ENCODE measurements at places on chromosomes 4 and X.
A peak's percentile ranks its signal among the peaks of the same experiment; 100 is the strongest.

DNA sequence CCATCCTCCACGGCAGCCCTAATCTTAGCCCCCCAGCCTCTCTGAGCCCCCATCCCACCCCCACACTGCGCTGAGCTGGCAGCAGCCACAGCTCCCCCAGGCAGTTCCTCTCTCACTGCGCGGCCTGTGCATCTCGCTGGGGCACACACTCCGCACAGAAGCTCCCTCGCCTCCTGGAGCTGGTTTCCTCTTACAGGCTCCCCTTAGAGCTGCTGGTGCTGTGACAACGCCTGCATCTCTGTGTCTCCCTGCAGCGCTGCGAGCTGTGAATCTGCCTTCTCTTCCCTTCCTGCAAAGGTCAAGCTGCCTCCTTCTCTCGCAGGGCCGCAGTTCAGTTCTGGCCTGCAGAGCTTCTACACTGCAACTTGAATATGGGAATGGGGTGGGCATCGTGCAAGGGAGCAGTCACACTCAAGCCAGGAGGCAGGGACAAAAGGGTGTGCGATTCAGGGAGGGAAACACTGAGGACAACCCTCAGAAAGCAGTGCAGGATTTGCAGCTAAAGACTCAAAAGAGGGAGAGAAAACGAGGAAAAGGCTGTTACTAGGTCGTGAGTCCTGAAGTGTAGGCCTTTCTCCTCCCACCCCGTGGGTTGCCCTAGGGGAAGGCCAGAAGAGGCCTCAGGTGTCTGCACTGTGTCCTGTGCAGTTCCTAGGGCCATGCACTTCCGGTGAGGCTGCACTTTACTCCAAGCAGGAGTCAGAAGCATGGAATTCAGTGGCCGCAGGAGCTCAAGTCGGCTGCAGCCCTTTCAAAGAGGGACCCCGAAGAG is 87.0 kb downstream of the BCOR start:
- peak; percentile 29 for DNase-seq

DNA sequence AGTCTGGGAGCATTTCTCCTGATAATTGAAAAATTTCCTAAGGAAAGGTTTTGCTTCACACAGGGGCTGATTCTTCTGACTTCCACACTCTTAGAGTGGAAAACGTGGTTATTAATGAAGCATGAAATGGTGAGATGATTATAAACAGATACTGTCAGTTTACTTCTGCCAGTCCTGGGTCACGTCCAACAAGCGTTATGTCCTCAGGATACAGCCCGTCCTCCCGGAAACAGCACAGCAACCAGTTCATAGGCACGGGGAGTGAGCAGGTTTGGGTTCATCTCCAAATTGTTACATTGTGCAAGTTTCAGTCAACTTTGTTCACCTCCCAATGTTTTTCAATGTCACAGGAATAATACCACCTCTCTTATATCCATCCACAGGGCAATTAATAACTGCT is 98.8 kb downstream of the NPNT start:
- no peak for DNase-seq

- no peak for DNase-seq
These were observed 46.2 kb upstream of the TRPC3 start for GRCh38 chr4:121998024-121998423.

DNA sequence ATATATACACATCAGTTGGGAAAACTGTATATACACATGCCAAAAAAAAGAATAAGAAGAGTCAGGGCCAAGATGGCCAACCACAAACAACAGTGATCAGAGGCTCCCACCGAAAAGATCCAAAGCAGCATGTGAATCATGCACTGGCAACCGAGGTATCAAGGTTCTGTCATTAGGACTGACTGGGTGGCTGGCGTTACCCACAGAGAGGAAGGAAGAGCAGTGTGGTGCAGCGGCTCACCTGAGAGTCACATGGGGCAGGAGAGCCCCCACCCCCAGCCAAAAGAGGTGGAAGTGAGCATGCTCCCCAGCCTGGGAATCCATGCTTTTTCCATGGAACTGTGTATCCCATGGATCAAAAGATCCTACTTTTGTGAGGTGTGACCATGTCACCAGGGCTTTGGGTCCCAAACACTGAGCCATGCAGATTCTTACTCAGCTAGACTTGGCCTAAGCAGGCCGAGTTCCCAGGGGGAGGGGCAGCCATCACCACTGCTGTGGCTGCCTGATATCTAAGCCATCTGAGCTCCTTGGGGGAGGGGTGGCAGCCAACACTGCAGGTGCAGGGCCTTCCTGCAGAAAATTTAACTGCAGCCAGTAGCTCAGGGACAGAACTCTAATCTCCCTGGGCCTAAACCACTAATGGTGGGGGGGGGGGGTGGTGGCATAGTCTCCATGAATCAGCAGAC is 52.8 kb downstream of the P2RY10 start:
- DNase-seq = no peak

DNA sequence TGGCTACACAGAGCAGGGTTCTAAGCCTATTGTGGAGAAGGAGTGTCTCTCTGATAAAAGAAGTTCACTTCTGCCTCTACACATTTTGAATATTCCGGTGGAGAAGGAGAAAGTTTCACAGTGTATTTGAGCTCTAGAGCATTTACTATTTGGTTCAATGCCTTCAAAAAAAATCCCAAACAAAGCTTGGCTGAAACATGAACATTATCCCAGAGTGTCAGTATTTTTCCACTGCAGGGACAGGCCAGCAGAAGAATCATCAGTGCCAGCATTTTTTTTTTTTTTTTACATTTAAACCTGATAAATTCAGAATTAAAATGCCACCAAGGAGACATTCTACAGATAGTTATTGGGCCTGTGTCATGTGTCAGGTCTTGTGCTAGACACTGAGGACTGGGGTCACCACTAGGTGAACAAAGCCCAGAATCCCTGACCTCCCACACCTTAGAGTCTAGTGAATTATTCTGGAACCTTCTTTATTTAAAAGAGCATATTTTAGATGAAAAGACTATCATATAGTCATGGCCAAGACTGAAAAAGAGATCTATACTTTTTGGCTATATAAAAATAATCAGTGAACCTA is 48.0 kb upstream of the NAP1L5 start:
- DNase-seq = no peak

DNA sequence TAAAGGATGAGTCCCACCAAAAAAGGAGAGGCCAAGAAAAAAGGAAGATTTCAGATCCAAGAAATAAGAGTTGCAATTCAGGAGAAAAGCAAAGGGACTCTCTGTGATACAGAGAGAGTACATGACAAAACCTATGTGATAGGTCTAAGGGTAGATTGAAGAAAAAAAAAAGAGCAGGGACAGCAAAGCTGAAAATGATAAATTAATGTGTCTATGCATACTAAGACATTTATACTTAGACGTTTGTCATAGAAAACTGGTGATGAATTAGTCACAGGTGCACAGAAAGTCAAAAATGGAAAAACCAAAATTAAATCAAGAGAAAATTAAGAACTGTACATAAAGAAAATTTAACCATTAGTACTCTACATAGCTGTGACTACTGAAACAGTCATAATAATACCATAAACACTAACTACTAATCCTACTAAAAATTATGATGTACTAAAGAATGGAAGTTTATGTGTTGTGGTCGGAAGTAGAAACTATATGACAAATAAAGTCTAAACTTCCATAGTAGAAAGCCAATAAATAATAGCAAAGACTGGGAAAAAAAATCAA is 9.9 kb downstream of the CENPC start:
- DNase-seq = no peak

DNA sequence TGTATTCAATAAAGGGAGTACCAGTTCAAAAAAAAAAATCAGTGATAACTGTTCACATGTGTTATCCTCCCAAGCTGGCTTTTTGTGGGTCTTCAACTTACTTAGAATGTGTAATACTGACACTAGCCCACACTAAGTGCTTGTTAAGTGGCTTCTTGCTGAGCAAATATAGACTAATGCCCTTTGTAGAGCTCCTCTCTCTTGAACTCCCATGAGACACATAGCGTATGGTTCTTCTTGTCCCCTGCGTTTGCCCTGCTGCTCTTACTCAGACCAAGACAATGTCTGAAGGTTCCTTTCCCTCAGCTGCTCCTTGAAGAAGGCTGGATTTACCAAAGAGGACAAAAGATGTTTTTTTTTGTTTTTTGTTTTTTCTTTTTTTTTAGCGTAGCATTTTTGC is 110.9 kb downstream of the FRAS1 start:
- DNase-seq = no peak

GRCh38 chrX:44247468-44247867 is 96.0 kb downstream of the EFHC2 start:
- DNase-seq = no peak

- DNase-seq = no peak
These were observed 13.2 kb upstream of the XIAP start for GRCh38 chrX:123846577-123847038.

GRCh38 chr4:24024605-24025004 is 134.8 kb upstream of the PPARGC1A start:
- DNase-seq = no peak

GRCh38 chr4:1711571-1712215 is 426 bp downstream of the SLBP start:
- peak; percentile 44 for DNase-seq

DNA sequence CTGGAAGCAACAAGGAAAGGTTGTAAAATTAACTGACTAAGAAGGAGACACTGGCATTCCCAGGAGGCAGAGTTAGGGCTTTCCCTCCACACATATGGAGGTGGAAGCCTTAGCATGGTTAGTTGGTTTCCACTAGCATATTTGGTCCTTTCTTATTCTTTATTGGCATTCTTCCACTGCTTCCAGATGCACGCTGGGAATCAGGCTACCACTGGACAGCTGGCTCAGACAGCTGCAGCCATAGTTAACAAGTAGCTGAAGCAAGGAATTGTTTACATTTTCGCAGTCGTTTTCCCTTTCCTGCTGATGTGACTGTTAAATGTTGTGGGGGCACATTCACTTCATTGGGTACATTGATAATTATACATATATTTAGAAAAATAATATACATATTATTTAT is 169.2 kb downstream of the GRIA2 start:
- no peak for DNase-seq

DNA sequence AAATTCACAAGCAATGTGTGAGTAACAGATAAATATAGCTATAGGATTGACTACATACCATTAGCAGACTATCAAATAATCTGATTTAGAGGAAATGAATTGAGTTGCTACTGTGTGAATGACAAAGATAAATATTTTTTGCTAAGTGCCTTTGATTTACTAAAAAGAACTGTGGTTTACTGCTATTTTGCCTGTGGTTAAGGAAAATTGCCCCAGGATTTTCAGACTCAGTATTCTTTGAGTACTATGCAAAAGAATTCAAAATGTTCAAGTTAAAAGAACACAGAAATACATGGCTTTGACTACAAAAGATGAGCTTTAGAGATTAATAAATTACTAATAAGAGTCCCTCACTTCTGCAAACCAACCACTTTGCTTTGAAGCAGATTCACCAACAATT is 853.8 kb downstream of the ADGRL3 start:
- DNase-seq = no peak

DNA sequence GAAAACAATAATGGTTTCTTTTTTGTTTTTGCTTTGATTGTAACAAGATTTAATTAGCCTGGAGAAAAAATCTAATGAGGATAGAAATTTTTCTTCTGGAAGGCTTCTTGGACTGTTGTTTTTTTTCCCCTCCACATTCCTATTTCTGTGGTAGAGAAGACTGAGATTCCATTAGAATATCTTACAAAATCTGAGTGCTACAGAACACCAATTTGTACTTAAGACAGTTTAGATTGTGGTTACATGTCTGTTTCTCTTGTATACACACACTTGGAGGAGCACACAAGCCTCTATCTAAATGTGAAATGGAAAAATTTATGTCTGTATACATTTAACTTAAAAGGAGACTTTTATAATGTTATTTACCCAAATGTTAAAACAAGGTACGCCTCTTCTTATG is 176.9 kb upstream of the ARSJ start:
- DNase-seq = no peak

- no peak for DNase-seq
These were observed 85.5 kb downstream of the TACR3 start for GRCh38 chr4:103634236-103634635.

DNA sequence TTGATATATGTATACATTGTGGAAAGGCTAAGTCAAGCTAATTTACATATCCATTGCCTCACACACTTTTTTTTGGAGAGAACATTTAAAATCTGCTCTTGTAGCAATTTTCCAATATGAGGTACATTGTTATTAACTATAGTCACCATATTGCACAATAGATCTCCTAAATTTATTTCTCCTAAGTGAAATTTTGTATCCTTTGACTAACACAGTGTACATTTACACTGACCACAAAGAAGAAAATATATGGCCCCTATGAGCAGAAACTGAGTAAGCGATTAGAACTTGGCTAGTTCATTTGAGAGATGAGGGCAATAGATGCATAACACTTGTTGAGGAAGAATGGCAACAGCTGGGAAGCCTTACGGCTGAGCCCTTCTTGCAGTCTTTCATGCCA is 20.3 kb upstream of the GUCY1B1 start:
- no peak for DNase-seq

DNA sequence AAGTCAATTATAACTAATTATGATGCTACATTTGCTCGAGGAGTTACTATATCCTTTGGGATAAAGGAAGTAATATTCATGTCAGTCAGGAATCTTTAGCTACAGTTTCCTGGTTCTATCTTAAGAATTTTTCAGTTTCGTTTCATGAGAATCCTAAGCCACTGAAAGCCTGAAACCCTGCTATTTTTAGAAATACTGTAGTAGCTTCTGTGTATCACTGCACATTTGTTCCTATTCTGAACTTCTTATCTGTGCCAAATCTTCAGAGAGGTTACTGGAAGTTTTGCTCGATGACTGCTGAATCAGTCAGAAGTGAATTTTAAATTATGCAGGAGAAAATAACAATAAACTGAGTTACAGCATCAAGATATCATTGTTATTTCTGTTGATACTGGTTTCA is 249.2 kb downstream of the TENM3 start:
- no peak for DNase-seq

GRCh38 chrX:49064735-49065134 is 5.9 kb downstream of the CCDC120 start:
- no peak for DNase-seq

DNA sequence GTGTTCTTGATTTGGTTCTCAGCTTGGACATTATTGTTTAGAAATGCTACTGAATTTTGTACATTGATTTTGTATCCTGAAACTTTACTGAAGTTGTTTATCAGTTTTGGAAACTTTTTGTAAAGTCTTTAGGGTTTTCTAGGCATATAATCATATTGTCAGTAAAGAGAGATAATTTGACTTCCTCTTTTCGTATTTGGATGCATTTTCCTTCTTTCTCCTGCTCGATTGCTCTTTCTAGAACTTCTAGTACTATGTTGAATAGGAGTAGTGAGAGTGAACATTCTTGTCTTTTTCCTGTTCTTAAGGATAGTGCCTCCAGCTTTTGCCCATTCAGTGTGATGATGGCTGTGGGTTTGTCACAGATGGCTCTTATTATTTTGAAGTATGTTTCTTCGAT is 24.1 kb downstream of the TMPRSS11A start:
- no peak for DNase-seq

- DNase-seq = no peak
These were observed 33.9 kb upstream of the SLC7A11 start for GRCh38 chr4:138275963-138276621.

GRCh38 chr4:103591841-103592240 is 127.9 kb downstream of the TACR3 start:
- DNase-seq = no peak

DNA sequence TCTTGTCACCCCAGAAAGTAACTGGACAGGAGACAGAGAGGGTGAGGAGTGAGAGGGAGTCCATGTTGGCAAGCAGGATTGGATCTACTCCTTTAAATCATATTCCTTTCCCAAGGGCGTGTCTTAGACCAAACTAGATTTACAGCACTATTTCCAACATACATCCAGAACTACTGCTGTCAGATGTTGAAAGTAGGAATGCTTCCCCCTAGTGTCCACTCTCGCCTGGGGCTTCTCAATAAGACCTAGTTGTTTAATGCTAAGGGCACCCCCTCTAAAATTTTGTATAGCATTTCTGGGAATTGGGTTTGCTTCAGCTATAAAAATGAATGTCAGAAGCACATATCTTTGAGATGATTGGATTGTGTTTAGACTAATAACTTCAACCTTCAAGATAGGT is 13.3 kb downstream of the OFD1 start:
- DNase-seq = peak; percentile 60

All from head of caudate nucleus (tissue), 42 donors.